Uterus (tissue), 4 donors: ENCODE measurements at places on chromosomes 3 and 15. TPM values are rescaled to one million over a fixed set of nuclear protein-coding genes. Genes with fewer than 3 reads are reported as not detected.

Gene DNASE1L3
- total RNA-seq: 2.4 TPM

Gene ZNF860
- total RNA-seq: 0.26 TPM

Gene WDR93
- 1.5 TPM for total RNA-seq

Gene LTK
- total RNA-seq: not detected

Gene CIAO2A
- 34.0 TPM for total RNA-seq

Gene C3orf49
- total RNA-seq: not detected

Gene SECISBP2L
- total RNA-seq: 73.9 TPM
